ENCODE measurements at places on chromosomes 5 and 9.

GRCh38 chr5:38466424-38467189, 89.8 kb downstream of the LIFR start:
- peak; percentile 65 for DNase-seq

GRCh38 chr9:116501871-116502270, 185.2 kb upstream of the TRIM32 start:
- DNase-seq, result peak; percentile 23

DNA sequence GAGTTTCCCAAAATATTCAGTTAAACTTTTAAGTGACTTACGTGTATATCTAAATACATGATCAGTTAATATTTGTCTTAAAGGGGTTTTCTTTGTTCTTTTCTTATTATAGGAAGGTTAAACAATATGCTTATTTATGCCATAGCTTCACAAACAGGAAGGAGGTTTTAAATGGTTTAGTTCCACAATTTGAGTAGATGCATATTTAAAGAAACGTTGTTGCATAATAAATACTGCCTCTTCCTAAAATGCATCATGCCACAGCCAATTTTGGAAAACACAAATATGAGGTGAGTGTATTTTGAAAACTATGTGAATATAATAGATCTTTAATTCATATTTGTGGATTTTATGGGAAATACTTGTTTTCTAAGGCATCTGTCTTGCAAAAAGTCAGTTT, 2.5 kb upstream of the ADRB2 start:
- no peak for DNase-seq

- peak; percentile 14 for DNase-seq
These were observed 82.8 kb upstream of the TLX3 start for GRCh38 chr5:171226096-171226754.

GRCh38 chr9:98062161-98062560, 5.6 kb downstream of the NANS start:
- no peak for DNase-seq

- no peak for DNase-seq
These were observed 119.6 kb downstream of the PRDM9 start for GRCh38 chr5:23626961-23627360.

- no peak for DNase-seq
These were observed 93.5 kb upstream of the HAND1 start for GRCh38 chr5:154571325-154572035.

DNA sequence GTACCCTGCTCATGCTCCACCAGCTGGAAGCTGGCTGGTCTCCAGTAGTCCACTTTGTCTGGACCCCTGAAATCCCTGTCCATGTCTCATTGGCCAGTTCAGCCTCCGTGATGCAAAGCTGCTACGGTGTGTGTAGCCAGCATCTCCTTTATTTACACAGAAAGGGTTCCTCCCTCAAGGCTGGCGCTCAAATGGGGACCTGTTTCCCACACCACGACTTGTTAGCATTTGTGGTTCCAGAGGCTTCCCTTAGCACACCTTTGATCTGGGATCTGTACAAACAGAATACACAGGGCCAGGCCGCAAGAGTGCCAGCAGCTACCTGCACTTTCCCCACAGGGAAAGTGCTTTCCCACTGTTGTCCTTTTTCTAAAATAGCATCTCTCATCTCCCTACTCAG, 5.7 kb upstream of the SMU1 start:
- DNase-seq, result no peak

GRCh38 chr5:149406203-149406978, 27.3 kb upstream of the IL17B start:
- peak; percentile 92 for DNase-seq

DNA sequence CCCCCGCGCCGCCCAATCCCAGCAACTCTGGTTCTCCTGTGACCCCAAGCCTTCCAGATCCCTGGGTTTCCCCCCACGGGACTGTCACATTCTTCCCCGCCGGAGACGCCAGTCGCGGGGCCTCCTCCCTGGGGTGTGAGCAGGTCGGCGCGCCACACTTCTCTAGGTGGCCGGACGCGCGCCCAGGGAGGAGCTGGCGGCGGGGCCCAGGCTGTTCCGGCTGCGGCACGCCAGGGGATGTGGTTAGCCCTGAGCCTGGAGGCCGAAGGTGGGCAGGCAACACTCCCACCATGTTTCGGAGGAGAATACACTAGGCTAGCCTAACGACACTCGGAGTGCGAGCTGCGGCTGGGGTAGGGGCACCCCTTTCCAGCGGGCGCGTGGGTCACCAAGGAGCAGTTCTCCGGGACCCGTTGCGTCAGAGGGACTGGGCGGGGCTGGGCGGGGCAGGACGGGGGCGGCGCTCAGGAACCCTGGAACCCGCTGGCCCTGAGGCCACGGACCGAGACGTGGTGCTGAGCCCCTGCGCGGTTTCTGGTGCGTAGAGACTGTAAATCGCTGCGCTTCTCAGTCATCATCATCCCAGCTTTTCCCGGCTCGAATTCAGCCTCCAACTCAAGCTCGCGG, at the start of gene SLC27A6:
Gene SLC27A6 (plus strand): TSS at position 478 of the 627 bp plus-strand sequence. CDS start 650 bp downstream, outside the sequence.
- no peak for DNase-seq

DNA sequence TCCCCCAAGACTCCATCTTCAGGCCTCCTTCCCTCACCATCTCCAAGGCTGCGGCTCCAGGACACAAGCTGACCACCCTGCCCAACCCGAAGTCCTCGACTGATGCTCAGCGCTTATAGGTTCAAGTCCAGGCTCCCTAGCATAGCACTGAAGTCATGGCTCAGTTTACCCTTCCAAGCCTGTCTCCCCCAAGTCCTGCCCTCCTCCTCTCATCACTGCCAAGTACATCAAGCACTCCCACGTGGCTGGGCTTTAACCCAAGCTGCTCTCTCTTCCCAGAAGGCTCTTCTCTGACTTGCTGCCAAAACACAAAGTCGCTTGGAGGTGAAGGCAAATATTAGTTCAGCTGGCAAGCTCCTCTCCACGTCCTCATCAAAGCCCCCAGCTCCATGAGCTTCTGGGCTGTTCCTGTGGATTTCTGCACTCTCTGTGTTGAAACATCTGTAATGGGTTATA, 22.1 kb upstream of the MARCHF6 start:
- DNase-seq, result peak; percentile 92

GRCh38 chr9:133112663-133113026, 8.4 kb downstream of the RALGDS start:
- no peak for DNase-seq
